CD4-positive, alpha-beta T cell (primary cell): ENCODE measurements at places on chromosomes 1 and 21. TPM values are rescaled to one million over a fixed set of nuclear protein-coding genes. Genes with fewer than 3 reads are reported as not detected.

DNA sequence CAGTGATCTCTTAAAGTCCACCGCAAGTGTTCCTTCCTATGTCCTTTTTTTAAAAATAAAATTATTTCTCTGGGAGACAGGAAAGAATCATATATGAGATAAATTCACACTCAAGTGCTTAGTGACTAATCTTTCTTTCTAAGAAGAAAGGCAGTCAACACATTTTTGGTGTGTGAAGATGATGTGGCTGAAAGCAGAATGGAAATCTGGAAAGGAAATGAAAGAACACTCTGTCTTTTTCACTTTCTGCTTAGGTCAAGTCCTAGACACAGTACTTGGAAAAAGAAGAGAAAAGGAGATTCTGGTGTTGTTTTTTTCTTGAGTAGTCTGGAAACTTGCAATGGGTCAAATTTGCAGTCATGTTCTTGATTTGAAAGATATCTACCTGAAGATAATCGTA, 45.5 kb upstream of the PRRX1 start:
- no peak overlapping the region for H3K27ac ChIP-seq
- no peaks in the 10 kb centered on the region for H3K4me1 ChIP-seq
- H3K36me3 ChIP-seq = no peaks in the 10 kb centered on the region
- no peak overlapping the region for H3K4me3 ChIP-seq

DNA sequence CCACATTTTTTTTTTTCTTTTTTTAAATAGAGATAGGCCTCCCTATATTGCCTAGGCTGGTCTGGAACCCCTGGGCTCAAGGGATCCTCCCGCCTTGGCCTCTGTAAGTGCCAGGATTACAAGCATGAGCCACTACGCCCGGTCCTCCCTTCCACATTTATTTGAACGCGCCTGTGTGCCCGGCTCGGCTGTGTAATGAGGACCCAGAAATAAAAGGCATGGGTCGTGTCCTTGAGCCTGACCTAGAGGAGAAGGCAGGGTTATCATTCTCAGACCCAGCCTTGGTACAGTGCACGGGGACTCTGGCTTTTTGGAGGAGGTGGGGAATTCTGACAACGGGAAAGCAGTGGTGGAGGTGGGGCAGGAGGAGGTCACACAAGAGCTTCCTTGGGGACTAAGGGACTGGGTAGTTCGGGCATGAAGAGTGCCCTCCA, 841 bp downstream of the CENPF start:
- peaks cover 12% of the 10 kb centered on the region for H3K4me1 ChIP-seq
- DNase-seq = no peak
- no peak overlapping the region for H3K27ac ChIP-seq
- H3K27me3 ChIP-seq = no peaks in the 10 kb centered on the region
- H3K4me3 ChIP-seq = peak overlapping the region; percentile 67
- H3K36me3 ChIP-seq = no peaks in the 10 kb centered on the region

DNA sequence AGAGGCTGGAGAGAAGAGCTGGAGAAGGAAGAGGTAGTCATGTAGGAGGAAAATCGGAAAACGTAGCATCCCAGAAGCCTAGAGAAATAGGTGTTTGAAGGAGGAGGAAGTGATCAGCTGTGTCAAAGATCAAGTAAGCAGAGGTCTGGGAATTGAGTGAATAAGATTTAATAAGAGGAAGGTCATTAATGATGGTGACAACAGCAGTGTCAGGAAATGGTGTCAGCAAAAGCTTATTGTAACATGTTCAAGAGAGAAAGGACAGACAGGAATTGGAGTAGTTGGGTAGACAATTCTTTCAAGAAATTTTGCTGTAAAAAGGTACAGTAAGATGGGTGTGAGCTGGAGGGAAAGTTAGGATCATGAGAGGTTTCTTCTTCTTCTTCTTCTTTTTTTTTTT, 41.6 kb upstream of the SLC6A9 start:
- H3K4me1 ChIP-seq = no peaks in the 10 kb centered on the region
- no peak for DNase-seq
- H3K4me3 ChIP-seq = no peak overlapping the region
- H3K36me3 ChIP-seq = no peaks in the 10 kb centered on the region
- no peak overlapping the region for H3K27ac ChIP-seq

DNA sequence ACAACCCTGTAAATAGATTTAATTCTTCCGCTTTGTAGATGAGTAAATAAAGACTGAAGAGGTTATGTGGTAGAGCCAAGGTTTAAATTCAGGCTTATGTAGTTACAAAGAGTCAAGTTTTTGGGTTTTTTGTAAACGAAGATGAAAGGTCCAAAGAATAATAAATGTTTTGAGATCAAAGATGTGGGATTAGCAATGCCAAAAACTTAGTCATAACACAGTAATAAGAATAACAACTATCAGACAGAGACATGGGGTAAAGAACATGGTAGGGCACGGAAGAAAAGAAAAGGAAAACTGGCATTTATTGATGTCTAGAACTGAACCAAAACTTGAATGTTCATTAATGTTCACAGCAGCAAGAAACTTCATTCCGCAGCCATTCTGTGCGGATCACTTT, 42.9 kb downstream of the EXTL2 start:
- H3K27me3 ChIP-seq = peaks cover 10% of the 10 kb centered on the region
- DNase-seq = no peak
- no peak overlapping the region for H3K4me3 ChIP-seq
- H3K36me3 ChIP-seq = no peaks in the 10 kb centered on the region

DNA sequence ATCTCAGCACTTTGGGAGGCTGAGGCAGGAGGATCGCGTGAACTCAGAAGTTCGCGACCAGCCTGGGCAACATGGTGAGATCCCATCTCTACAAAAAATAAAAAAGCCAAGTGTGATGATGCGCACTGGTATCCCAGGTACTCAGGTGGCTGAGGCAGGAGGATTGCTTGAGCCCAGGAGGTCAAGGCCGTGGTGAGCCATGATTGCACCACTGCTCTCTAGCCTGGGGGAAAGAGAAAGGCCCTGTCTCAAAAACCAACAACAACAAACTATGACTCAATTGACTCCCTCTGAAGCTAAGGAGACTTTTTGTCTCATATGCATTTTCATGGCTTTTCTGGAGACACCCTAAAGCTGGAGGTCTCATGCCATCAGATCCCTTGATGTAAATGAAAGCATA, 118.8 kb downstream of the CCDC185 start:
- H3K36me3 ChIP-seq = no peaks in the 10 kb centered on the region
- no peak for DNase-seq
- no peaks in the 10 kb centered on the region for H3K27me3 ChIP-seq

- no peak for DNase-seq
- H3K4me1 ChIP-seq = no peaks in the 10 kb centered on the region
- no peak overlapping the region for H3K4me3 ChIP-seq
- no peaks in the 10 kb centered on the region for H3K27me3 ChIP-seq
These were observed 150.9 kb downstream of the HLX start for GRCh38 chr1:221029981-221030649.

- H3K4me1 ChIP-seq = peaks cover 50% of the 10 kb centered on the region
- no peak for DNase-seq
- no peak overlapping the region for H3K27ac ChIP-seq
- no peaks in the 10 kb centered on the region for H3K27me3 ChIP-seq
- H3K36me3 ChIP-seq = no peaks in the 10 kb centered on the region
These were observed 14.6 kb upstream of the SPSB1 start for GRCh38 chr1:9278116-9278515.

DNA sequence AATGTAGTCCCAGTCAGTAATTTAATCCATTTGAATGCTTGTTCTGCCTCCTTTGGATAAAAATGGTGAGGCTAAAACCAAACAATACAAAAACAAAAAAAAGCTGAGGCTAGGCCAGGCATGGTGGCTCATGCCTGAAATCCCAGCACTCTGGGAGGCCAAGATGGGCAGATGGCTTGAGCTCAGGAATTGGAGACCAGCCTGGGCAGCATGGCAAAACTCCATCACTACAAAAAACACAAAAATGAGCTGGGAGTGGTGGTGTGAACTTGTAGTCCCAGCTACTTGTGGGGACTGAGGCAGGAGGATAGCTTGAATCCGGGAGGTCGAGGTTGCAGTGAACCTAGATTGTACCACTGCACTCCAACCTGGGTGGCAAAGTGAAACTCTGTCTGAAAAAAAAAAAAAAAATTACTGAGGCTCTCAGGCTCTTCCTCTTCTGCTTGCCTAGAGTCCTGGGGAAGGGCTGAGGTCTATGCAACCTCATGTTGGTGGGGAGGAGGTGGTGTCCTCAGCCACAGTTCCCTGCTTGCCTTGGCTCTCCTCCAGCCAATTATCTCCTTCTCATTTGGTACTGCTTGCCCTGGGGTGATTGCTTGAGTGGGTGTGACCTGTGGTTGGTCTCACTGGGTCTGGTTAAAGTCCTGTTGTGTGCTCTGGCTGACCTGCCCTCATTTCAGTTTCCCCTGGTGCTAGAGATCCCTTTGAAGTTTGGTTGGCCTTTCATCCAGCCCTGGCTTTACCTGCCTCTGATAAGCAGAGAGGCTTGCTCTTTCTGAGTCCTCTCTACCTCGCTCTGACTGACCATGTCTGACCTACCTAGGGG, 20.9 kb downstream of the S1PR1 start:
- H3K36me3 ChIP-seq = no peaks in the 10 kb centered on the region
- H3K27me3 ChIP-seq = no peaks in the 10 kb centered on the region
- peak overlapping the region; percentile 47 for H3K27ac ChIP-seq
- H3K4me3 ChIP-seq = no peak overlapping the region
- no peak for DNase-seq

DNA sequence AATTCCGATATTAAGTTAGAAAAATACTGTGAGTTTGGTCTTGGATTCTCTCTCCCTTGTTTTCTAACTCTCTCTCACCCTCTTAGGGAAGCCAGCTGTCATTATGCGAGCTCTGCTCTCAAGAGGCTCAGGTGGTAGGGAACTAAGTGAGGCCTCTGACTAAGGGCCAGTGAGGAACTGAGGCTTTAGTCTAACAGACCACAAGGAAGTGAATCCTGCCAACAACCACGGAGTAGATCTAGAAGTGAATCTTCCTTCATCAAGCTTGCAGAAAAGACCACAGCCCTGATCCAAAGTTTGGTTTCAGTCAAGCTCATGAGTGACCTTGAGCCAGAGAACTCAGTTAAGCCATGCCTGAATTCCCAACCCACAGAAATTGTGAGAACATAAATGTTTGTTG, 180.1 kb upstream of the PRMT6 start:
- H3K4me3 ChIP-seq = no peak overlapping the region
- no peaks in the 10 kb centered on the region for H3K36me3 ChIP-seq
- no peaks in the 10 kb centered on the region for H3K27me3 ChIP-seq
- no peak for DNase-seq
- H3K27ac ChIP-seq = no peak overlapping the region

GRCh38 chr1:116330846-116331245, 42.2 kb upstream of the ATP1A1 start:
- DNase-seq = no peak
- no peak overlapping the region for H3K4me3 ChIP-seq
- no peak overlapping the region for H3K27ac ChIP-seq
- H3K36me3 ChIP-seq = no peaks in the 10 kb centered on the region
- peaks cover 29% of the 10 kb centered on the region for H3K4me1 ChIP-seq
- no peaks in the 10 kb centered on the region for H3K27me3 ChIP-seq

DNA sequence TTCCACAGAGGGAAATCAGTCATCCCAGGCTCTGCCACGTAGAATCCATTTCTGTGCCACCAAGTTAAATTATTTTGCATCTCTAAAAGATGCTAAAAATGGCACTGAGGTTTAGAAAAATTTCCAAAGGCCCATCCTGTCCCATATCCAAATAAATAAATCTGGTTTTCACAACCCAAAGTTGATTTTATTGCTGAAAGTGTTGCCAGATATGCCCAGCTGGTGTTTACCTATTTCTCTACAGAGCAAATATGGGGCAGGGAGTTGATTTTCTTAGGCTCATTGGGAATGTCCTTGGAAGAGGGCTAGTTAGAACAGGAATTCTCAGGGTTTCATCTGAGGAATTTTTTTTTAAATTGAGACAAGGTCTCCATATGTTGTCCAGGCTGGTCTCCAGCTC, 19.0 kb downstream of the MAP1LC3C start:
- H3K27ac ChIP-seq = no peak overlapping the region
- no peaks in the 10 kb centered on the region for H3K4me1 ChIP-seq
- H3K4me3 ChIP-seq = no peak overlapping the region
- no peaks in the 10 kb centered on the region for H3K36me3 ChIP-seq

DNA sequence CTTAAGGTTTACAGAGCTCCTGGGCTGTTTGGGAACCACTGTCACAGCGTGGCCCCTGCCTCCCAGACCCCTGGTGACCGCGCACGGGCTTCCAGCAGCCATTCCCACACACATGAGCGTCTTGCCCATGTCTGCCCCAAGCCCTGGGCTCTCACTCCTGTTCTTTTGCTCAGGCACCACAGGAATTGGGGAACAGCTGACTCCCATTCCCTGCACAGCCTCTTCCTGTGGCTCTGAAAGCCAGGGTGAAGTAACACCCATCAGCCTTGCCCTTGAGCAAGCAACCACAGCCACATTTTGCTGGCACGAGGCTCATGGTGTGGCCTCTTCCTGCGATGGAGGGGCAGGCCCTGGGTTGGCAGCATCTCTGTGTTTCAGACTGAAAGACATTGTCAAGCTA, 14.3 kb upstream of the GPR157 start:
- no peak for DNase-seq
- no peak overlapping the region for H3K27ac ChIP-seq
- H3K27me3 ChIP-seq = no peaks in the 10 kb centered on the region
- H3K36me3 ChIP-seq = no peaks in the 10 kb centered on the region
- H3K4me1 ChIP-seq = peaks cover 4% of the 10 kb centered on the region

DNA sequence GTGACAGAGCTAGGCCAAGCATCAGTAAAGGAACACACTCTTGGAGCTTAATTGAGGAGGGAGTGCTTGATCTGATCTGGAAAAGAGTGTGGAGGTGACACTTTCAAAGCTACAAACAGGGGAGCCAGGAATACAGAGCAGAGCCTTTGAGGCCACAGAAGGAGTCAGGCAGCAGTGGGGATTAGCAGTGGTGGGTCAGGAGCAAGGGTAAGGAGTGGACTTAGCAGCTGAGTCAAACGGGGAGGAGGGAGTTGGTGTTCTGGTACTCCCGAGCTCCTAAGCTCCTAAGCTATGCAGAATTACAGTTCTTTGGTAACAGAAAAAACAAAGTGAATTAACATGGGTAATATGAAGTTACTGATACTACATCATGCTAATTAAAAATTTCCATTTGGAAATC, 14.5 kb downstream of the RAB4A start:
- peaks cover 19% of the 10 kb centered on the region for H3K36me3 ChIP-seq
- no peak for DNase-seq

DNA sequence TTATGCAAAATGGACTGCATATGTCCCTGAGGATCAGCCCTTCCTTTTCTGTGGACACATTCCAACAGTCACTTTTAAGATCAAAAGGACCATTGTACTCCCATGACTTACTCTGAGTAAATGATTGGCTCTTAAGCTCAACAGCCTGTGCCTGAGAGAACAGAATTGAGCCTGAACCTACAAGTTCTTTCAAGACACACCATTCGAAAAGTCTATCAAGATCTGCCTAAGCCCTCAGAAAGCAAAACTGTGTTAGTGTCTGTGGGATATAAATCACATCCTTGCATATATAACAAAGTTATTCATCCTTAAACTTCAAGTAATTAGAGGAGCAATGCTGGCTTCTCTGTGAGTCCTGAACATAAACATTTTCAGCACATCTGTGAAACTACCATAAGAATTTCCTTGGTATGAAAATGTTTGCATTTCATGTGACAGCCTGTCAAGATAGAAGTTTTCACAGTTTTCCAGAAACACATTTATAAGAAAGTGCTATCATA, 41.6 kb downstream of the PCNX2 start:
- H3K27ac ChIP-seq = no peak overlapping the region
- H3K4me3 ChIP-seq = no peak overlapping the region
- peaks cover 60% of the 10 kb centered on the region for H3K36me3 ChIP-seq
- no peak for DNase-seq
- no peaks in the 10 kb centered on the region for H3K4me1 ChIP-seq

The TMEM82 gene
- total RNA-seq = not detected

The PROX1 gene
- not detected for total RNA-seq

The FCRL2 gene
- 0.20 TPM for total RNA-seq

The SDF4 gene
- 71.0 TPM for total RNA-seq

The ARHGEF16 gene
- total RNA-seq = 0.11 TPM

The CFAP45 gene
- 9.0 TPM for total RNA-seq

The LCE6A gene
- total RNA-seq = not detected

The CFAP57 gene
- not detected for total RNA-seq

The HES3 gene
- total RNA-seq = not detected

The DNAJC11 gene
- total RNA-seq = 24.0 TPM

The CLCA4 gene
- total RNA-seq = not detected
